Activated CD4-positive, alpha-beta T cell treated with anti-CD3 and anti-CD28 coated beads, Interleukin-2, amount 10 ng/mL, durations not matched to agents 7 days and 5 days (primary cell): ENCODE measurements at places on chromosomes 7 and 10.
A peak's percentile ranks its signal among the peaks of the same experiment; 100 is the strongest.

DNA sequence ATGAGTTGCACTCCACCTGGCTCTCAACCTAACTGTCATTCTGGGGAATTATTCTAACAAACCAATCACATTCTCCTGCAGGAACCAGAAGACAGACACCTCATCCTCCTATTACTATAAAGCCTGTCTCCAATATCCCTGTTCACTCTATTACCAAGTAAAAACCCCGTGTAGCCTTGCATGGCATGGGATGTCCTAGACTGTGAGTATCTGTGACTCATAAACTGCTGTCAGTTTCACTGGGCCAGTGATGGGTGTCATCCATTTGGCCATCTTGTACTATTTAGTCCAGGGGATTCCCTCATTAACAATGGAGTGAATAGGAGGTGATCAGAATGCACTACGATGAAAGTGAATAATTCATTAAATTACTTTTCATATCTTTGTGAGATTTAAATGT, 608.7 kb downstream of the DNAJB9 start:
- DNase-seq: no peak

GRCh38 chr10:72661431-72661830, 30.5 kb upstream of the MCU start:
- no peak for DNase-seq

DNA sequence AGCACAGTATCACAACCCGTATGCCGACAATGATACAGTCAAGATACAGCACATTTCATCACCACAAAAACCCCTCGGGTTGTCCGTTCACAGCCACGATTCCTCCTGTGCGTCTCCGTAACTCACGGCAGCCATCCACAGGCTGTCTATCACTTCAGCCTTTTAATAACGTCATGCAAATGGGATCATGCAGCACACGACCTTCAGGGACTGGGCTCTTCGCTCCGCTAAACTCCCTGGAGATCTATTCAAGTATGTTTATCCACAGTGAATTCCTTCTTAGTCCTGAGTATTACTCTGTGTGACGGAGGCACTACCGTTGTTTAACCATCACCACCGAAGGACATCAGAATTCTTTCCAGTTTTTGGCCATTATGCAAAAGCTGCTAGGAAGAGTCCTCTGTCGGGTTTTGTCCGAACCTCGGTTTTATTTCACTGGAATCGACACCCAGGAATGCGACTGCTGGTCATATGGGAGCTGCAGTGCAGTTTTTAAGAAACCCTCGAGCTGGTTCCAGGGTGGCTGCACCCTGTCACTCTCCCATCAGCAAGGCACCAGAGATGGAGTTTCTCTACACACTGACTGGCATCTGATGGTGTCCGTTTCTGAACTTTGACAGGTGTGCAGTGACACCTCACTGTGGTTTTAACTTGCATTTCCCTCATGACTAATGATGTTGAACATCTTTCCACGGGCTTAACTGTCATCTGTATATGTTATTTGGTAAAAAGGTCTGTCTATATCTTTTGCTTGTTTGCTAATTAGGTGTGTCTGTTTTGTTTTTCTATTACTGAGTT, 193.6 kb downstream of the MAD1L1 start:
- no peak for DNase-seq

DNA sequence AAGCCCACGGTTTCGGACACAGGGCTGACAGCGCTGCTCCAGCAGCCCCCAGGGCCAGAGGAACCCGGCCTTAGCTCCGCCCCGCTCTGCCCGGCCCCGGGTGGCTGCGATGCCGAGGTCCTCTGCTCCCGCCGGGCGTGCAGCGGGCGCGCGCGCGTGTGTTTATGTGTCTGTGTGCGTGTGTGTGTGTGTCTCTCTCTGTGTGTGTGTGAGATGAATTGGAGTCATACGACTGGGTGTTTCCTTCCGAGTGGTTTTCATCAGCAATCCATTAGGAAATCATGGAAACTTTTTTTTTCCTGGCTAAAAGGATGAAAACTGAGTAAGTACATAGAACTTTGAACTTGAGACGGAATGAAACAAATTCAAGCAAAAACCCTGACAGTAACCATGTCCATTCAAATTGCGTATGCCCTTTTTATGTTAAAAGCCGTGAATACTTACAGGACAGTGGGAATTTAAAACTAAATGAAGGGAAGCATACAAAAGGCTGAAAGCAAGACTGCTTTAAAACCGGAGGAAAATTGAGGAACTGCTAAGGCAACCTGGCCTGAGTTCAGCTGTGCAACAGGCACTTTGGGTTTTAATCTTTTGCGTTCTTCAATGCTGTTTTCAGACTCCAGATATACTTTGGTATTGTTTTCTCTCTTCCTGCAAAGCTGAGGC, at the start of gene CPED1:
TSS of gene CPED1 (plus strand) at position 121 of the 666 bp plus-strand sequence. CDS start 911 bp downstream, outside the sequence.
- peak; percentile 12 for DNase-seq

GRCh38 chr7:102464577-102465280, at the start of the genes ALKBH4 and LRWD1:
Gene ALKBH4, minus strand, starts transcription at chr7:102464863. Its CDS starts 27 bp downstream, at chr7:102464836.
Gene LRWD1, plus strand, starts transcription at chr7:102464984. Its CDS starts 97 bp downstream, at chr7:102465081.
- peak; percentile 93 for DNase-seq

DNA sequence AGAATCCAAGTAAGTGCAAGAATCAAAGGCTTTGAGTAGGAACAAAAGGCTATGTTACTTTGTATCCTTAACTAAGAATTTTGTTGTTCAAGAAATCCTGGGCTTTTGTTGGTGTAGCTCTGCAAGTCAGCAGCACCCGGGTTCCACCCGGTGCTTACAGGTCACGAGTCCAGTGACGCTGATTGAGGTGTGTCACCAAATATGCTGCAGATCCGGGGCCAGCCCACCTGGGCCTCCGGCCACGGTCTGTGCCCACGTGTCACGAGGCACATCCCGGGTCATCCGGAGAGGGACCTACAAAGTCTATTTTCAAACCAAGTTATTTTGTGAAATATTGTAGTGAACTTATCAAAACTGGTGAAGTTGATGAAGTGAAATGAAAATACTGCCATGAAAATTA, 103.1 kb downstream of the MGMT start:
- DNase-seq: no peak

DNA sequence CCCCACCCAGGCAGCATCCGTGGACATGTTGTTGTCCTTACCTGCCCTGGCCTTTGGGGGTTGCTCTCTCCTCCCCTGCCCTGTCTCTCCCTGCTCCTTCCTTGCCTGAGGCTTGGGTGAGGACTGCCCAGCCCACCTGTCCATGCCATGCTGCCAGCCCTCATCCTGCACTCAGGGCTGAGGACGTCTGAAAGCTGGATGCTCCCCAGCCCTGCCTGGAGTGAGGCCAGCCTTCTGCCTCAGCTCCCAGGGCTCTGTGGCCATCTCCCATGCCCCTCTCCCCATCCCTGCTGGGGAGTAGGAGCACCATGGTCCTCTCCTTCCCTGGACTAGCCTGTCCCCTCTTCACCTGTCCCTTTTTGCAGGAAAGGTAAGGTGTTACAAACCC, 68.4 kb downstream of the RAMP3 start:
- DNase-seq: no peak

DNA sequence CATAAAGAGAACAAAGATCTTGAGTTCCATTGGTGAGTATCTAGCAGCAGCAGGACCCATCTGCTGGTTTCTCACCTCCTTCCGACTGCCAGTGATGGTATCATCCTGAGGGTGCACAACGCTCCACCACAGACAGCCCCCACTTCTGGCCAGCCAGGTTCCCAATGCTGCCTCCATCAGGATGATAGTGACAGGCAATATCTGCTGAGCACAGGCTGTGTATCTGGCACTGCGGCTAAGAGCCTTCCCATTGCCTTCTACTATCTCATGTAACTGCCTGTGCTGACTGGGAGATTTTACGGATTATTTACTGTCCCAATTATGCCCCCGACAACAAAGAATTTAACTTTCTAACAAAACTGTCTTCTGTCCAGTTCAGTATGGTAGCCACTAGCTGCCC, 352.4 kb upstream of the AOAH start:
- no peak for DNase-seq

- no peak for DNase-seq
Observed at GRCh38 chr10:58164517-58164916, 103.2 kb downstream of the IPMK start.

GRCh38 chr7:143085109-143085508, 33.0 kb downstream of the OR6V1 start:
- DNase-seq: no peak

- no peak for DNase-seq
Observed at GRCh38 chr10:101646364-101646763, 48.6 kb downstream of the FBXW4 start.

GRCh38 chr10:29811751-29812427, 177.1 kb upstream of the SVIL start:
- DNase-seq: peak; percentile 53

- peak; percentile 72 for DNase-seq
Observed at GRCh38 chr7:140517546-140518369, 38.5 kb upstream of the MKRN1 start.

DNA sequence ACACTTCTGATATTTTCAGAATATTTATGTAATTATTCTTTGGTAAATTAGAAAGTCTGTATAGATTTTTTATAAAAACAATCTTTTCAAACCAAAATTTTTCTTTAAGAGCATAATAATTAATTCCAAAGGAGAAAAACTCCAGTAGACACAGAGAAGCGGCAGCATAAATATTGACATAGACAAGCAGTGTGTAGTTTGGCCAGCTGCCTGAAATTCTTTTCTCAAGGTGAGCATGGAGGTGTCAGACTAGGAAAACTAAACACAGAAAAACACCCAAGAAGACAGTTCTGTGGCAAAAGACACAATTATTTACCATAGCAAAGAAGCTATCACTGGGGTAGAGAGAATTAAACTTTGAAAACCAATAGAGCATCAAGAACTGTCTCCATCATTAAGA, 82.4 kb downstream of the KLF6 start:
- DNase-seq: no peak

GRCh38 chr10:6612371-6612770, 32.3 kb upstream of the PRKCQ start:
- DNase-seq: peak; percentile 30

DNA sequence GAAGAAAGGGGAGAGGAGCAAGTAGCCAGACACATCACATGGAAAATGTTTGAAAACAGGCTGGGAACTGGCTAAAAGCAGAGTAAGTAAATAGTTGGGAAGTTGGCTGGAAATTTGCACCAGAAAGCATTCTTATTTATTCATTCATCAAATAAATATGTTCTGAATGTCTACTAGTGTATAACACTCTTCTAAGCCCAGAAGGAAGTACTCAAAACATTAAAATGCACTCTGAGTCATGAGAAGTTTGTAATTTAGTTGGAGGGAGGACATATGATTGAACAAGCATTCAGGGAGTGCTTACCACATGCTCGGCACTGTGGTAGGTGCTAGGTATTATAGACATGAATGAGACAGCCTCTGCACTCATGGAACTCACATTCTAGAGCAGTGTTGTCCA, 37.0 kb upstream of the CNNM1 start:
- DNase-seq: no peak

- DNase-seq: no peak
Observed at GRCh38 chr7:18018296-18019215, 9.1 kb downstream of the PRPS1L1 start.

- DNase-seq: no peak
Observed at GRCh38 chr7:131212114-131212513, 115.6 kb upstream of the MKLN1 start.

DNA sequence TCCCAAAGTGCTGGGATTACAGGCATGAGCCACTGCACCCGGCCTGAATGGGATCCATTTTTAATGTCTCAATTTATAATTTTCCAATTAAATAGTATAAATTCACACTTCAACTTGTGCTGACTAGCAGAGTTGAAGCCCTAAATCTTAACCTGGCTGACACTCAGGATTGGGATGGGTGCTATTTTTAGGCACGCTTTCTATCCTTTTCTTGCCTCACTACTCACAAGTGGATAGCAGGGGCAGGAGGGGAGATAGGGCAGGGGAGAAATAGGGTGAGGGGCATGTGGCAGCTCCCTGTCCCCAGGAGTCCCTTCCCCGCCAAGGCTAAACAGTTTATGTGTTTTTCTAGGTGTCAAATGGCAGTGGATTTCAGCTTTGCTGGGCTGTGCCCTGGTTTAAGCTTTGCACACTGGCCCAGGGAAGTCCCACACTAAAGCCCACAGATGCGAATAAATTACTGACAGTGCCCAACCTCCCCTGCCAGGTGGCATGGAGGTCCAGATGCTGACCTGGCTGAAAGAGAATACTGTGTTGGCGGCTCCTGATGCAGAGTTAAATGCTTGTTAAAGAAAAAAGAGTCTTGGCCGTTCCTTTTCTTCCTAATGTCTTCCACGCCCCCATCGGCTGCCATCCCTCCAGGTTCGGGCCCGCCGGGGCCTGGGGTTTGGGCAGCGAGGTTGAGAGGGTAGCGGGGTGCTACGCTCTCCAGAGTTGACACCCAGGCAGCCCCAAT, 36.2 kb upstream of the EFCAB10 start:
- no peak for DNase-seq

DNA sequence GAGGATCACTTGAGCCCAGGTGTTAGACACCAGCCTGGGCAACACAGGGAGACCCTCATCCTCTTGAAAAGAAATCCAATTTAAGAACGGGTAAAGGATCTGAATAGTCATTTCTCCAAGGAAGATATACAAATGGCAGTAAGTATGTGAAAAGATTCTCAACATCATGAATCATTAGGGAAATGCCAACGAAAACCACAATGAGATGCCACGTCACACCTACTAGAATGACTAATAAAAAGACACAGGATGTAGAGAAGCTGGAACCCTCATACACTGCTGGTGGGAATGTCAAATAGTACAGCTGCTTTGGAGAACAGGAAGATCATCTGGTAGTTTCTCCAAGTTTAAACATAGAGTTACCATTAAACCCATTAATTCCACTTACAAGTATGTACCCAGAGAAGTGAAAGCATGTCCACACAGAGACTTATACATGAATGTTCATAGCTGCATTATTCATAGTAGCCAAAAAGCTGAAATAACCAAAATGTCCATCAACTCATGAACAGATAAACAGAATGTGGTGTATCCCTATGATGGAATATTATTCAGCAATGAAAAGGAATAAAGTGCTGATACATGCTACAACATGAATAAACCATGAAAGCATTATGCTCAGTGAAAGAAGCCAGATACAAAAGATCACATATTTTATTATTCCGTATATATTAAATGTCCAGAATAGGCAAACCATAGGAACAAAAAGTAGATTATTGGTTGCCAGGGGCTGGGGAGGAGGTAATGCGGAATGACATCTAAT, 13.1 kb upstream of the ZMIZ2 start:
- peak; percentile 47 for DNase-seq

- no peak for DNase-seq
Observed at GRCh38 chr10:89047397-89047796, 56.8 kb downstream of the FAS start.
